ENCODE measurements at places on chromosomes 5 and 9.
A peak's percentile ranks its signal among the peaks of the same experiment; 100 is the strongest.

- H3K27ac ChIP-seq, result no peak overlapping the region
- no peaks in the 10 kb centered on the region for H3K36me3 ChIP-seq
- no peak overlapping the region for H3K4me3 ChIP-seq
- H3K4me1 ChIP-seq, result peaks cover 3% of the 10 kb centered on the region
These were observed 389.1 kb downstream of the ADGRV1 start for GRCh38 chr5:90947667-90948066.

DNA sequence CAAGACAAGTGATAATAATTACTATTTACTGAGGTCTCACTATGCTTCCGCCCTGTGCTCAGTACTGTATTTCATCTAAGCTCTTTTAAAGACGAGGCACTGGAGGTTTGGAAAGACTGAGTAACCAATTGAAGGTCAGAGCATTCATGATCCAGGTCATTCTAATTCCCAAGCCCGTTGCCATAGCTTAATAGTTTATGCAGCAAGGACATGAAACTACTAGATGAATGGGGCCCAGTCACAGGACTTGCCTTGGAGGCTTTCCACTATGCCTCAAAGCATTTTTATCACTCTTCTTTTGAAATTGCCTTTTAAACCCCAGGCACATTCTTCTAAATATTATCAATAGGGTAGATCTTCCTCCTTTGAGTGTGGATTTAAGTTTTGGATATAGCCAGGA lies 17.2 kb upstream of the NFIB start:
- H3K4me1 ChIP-seq, result no peaks in the 10 kb centered on the region
- peaks cover 26% of the 10 kb centered on the region for H3K27me3 ChIP-seq
- H3K4me3 ChIP-seq, result no peak overlapping the region
- DNase-seq, result no peak
- H3K27ac ChIP-seq, result no peak overlapping the region
- H3K36me3 ChIP-seq, result no peaks in the 10 kb centered on the region

DNA sequence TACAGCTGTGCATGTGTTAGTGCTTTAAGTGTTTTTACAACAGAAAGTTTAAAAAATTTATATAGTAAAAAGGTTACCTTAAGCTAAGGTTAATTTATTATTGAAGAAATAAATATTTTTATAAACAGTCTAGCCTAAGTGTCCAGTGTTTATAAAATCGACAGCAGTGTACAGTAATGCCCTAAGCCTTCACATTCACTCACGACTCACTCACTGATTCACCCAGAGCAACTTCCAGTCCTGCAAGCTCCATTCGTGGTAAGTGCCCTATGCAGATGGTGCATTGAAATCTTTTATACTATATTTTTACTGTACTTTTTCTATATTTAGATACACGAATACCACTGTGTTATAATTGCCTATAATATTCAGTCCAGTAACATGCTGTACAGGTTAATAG lies 159.1 kb downstream of the ROR2 start:
- H3K27me3 ChIP-seq, result peaks cover 17% of the 10 kb centered on the region
- H3K36me3 ChIP-seq, result no peaks in the 10 kb centered on the region
- DNase-seq, result no peak
- no peaks in the 10 kb centered on the region for H3K4me1 ChIP-seq
- H3K27ac ChIP-seq, result no peak overlapping the region

- no peak for DNase-seq
- peaks cover 25% of the 10 kb centered on the region for H3K4me1 ChIP-seq
- H3K27ac ChIP-seq, result no peak overlapping the region
These were observed 10.8 kb downstream of the C9orf50 start for GRCh38 chr9:129610213-129610472.

GRCh38 chr5:145921211-145921610 lies 15.2 kb upstream of the SH3RF2 start:
- H3K4me3 ChIP-seq, result no peak overlapping the region
- no peak for DNase-seq
- H3K27ac ChIP-seq, result no peak overlapping the region
- no peaks in the 10 kb centered on the region for H3K36me3 ChIP-seq
- peaks cover 11% of the 10 kb centered on the region for H3K27me3 ChIP-seq

- H3K4me3 ChIP-seq, result no peak overlapping the region
- no peaks in the 10 kb centered on the region for H3K4me1 ChIP-seq
- no peak overlapping the region for H3K27ac ChIP-seq
- no peaks in the 10 kb centered on the region for H3K27me3 ChIP-seq
- H3K36me3 ChIP-seq, result no peaks in the 10 kb centered on the region
- no peak for DNase-seq
These were observed 64.2 kb upstream of the IRX1 start for GRCh38 chr5:3531320-3531986.

DNA sequence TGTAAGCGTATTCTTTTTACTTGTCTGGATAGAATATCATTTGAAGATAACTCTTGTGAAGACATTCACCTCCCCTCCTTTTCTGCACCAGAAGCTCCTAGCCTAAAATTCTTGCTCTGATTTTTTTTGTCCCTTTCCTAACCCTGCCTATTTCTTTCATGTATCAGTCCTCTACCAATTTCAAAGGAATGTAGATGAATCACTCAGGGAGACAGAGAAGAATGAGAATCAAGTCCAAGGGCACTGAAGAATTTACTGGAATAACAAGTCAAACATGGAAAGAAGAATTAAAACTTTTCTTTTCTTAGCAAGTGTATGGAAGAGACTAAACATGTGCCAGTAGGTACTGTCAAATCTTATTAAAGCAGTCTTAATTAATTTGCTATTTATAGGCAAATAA lies 618.7 kb downstream of the DNAH5 start:
- no peaks in the 10 kb centered on the region for H3K4me1 ChIP-seq
- DNase-seq, result no peak
- no peaks in the 10 kb centered on the region for H3K36me3 ChIP-seq
- H3K27me3 ChIP-seq, result no peaks in the 10 kb centered on the region
- no peak overlapping the region for H3K4me3 ChIP-seq
- H3K27ac ChIP-seq, result no peak overlapping the region

DNA sequence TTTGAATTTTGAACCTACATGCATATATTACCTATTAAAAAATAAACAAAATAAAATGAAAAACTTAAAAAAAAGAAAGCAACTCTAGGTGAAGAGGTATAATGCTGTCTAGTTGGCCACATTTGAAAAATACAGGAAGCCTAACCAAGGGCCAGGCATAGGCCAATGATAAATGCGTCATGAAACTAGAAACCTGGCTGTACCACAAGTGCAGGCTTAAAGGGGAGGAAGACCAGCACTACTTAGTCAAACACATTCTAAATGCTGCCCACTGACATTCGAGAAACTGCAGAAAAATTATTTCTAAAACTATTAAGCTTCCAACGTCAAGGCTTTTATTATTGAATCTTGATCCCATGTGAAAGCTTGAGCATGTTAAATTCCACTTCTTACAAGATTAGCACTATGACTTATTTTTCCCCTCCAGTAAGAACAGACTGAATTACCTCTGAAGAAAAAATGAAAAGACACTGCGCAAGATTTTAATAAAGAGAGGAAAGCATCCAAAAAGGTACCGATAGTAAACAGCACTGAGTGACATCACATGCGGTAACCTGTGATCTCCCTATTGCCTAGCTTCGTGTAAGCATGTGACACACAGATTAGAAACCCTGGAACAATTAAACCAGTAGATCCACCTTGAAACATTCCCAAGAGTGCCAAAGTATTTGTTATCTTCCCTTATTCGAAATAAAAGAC lies 16.2 kb downstream of the CDC14B start:
- no peak overlapping the region for H3K4me3 ChIP-seq
- no peak for DNase-seq
- H3K4me1 ChIP-seq, result no peaks in the 10 kb centered on the region
- H3K36me3 ChIP-seq, result no peaks in the 10 kb centered on the region
- no peak overlapping the region for H3K27ac ChIP-seq
- H3K27me3 ChIP-seq, result peaks cover 5% of the 10 kb centered on the region

DNA sequence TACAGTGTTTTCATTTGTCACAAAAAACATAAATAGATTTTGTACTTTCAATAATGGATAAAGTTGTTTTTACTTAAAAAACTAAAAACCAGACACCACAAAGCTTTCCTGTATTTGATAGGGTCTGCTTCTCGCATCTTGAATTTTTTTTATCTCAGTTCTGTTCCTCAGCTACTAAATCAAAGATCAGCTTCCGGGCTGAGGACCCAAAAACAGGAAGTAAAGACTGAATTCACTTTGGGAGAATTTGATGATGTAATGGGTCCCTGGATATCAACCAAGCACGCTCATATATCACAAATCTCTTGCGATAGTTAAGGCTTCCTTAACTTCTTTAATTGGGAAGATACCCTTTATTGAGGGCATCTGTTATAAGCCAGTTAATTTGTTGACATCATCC lies 24.1 kb downstream of the ITK start:
- H3K36me3 ChIP-seq, result peaks cover 77% of the 10 kb centered on the region
- H3K27me3 ChIP-seq, result no peaks in the 10 kb centered on the region
- DNase-seq, result no peak
- H3K27ac ChIP-seq, result peak overlapping the region; percentile 50
- peak overlapping the region; percentile 48 for H3K4me3 ChIP-seq
- H3K4me1 ChIP-seq, result peaks cover 70% of the 10 kb centered on the region

DNA sequence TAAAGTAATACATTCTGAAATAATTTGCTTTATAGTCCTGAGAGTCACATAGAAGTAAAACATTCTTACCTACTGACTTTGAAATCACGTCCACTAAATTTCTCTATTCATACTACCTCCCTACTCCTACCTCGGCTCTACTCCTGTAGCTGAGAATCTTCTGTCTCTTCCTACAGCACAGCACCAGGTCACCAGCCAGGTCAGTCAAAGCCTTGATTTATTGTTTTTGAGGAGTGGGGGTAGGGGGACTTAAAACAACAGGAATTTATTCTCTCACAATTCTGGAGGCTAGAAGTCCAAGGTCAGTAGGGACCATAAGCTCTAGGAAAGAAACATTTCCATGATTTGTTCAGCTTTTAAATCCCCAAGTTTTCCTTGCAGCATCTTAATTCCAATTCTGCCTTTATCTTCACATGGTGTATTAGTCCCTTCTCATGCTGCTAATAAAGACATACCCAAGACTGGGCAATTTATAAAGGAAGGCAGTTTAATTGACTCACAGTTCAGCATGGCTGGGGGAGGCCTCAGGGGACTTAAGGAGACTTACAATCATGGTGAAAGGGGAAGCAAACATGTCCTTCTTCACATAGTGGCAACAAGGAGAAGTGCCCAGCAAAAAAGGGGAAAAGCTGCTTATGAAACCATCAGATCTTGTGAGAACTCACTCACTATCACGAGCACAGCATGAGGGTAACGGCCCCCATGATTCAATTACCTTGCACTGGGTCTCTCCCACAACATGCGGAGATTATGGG lies 49.6 kb upstream of the CCNG1 start:
- no peak for DNase-seq
- H3K27me3 ChIP-seq, result peaks cover 4% of the 10 kb centered on the region
- H3K27ac ChIP-seq, result no peak overlapping the region
- no peaks in the 10 kb centered on the region for H3K4me1 ChIP-seq
- no peaks in the 10 kb centered on the region for H3K36me3 ChIP-seq

- no peak overlapping the region for H3K4me3 ChIP-seq
- no peak for DNase-seq
- H3K27ac ChIP-seq, result no peak overlapping the region
- H3K4me1 ChIP-seq, result no peaks in the 10 kb centered on the region
- no peaks in the 10 kb centered on the region for H3K27me3 ChIP-seq
These were observed 98.2 kb downstream of the RORB start for GRCh38 chr9:74595286-74595685.

- H3K4me3 ChIP-seq, result no peak overlapping the region
- no peaks in the 10 kb centered on the region for H3K36me3 ChIP-seq
- no peak for DNase-seq
- no peaks in the 10 kb centered on the region for H3K4me1 ChIP-seq
- no peak overlapping the region for H3K27ac ChIP-seq
These were observed 43.5 kb upstream of the MPDZ start for GRCh38 chr9:13322828-13323550.

- no peaks in the 10 kb centered on the region for H3K4me1 ChIP-seq
- no peak overlapping the region for H3K27ac ChIP-seq
- H3K27me3 ChIP-seq, result no peaks in the 10 kb centered on the region
- no peak for DNase-seq
- no peaks in the 10 kb centered on the region for H3K36me3 ChIP-seq
These were observed 584.3 kb upstream of the TUSC1 start for GRCh38 chr9:26262421-26263107.

DNA sequence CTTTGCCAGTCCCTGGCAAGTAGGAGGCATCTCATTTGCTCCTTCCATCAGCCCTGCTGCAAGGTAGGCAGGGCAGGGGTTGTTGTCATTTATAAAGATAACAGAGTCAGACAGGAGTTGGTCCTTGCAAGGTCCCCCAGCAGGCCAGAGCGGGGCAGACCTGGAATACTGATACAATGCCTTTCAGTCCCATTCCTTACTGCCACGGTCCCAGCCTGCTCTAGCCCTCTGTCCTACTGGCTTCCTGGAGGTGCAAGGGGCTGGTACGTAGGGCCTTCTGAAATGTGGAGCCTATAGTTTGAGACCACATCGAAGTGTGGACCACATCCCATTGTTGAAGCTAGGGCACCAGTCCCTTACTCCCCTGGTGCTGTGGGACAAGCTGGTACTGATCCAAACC lies 42.8 kb upstream of the PITX1 start:
- H3K4me1 ChIP-seq, result no peaks in the 10 kb centered on the region
- DNase-seq, result no peak
- H3K27me3 ChIP-seq, result peaks cover 6% of the 10 kb centered on the region
- no peak overlapping the region for H3K4me3 ChIP-seq
